ENCODE measurements at places on chromosomes 7 and 10. TPM values are rescaled to one million over a fixed set of nuclear protein-coding genes. Genes with fewer than 3 reads are reported as not detected.
A peak's percentile ranks its signal among the peaks of the same experiment; 100 is the strongest.

DNA sequence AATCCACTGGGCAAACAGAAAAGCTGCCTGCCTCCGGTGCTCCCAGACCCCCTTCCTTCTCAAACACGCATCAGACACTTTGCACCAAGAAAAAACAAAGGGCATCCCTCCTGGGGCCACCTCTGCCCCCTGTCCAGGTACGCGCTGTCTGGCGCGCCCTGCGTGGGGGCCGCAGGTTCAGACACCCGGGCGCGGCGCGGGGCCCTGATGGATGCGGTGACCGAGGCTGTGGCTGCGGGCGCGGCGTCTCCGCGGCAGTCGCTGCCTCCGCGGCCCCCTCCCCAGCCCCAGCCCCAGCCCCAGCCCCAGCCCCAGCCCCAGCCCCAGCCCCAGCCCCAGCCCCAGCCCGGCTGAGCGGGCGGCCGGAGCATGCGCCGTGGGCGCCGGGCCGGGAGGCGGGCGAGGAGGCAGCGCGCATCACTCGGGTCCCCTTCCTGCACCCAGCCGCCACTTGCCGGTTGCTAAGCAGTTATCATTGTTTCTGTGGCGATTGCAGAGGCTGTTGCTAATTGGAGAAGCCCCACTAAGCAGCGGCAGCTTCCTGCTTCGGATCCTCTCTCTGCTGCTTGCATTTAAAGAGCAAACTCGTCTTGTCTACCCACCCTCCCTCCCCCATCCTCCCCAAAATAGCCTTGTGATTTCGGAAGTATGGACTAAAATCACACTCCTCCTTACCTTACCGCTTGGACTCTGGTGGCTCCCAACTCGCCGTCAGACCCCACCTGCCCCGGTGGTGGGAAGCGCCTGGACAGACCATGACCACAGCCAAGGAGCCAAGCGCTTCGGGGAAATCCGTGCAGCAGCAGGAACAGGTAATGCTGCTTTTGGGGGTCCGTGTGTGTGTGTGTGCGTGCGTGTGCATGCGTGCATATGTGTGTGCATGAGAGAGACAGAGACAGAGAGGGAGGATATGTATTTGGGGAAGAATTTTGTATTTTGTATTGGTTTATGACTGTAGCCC, 252.8 kb downstream of the DPP6 start:
- H3K27me3 ChIP-seq = no peaks in the 10 kb centered on the region
- no peak overlapping the region for H3K4me3 ChIP-seq
- H3K36me3 ChIP-seq = no peaks in the 10 kb centered on the region
- H3K4me1 ChIP-seq = no peaks in the 10 kb centered on the region

The NPSR1 gene
- total RNA-seq = not detected

The KCNH2 gene
- total RNA-seq = 0.27 TPM

DNA sequence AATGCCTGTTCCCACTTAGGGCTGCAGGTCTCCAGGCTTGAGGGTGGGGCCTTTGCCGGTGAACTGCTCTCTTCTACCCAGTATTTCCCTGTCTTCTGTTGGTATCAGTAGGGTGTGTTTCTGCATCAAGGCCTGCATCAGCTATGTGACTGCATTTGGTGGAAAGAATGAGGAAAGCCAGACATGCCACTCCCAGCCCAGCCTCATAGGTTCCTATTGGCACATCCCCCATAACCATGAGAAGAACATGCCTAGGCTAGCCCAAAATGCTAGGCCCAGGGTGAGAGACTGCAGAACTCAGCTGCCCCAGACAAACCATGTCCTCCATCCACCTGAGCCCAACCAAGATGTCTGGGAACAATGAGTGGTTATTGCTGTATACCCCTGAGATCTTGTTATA, 380.3 kb upstream of the ADARB2 start:
- no peak overlapping the region for H3K4me3 ChIP-seq
- H3K27ac ChIP-seq = no peak overlapping the region
- H3K36me3 ChIP-seq = no peaks in the 10 kb centered on the region
- no peaks in the 10 kb centered on the region for H3K4me1 ChIP-seq

The SLC26A5 gene
- not detected for total RNA-seq

The ELFN1 gene
- not detected for total RNA-seq

The ANKRD7 gene
- total RNA-seq = not detected

The MRC1 gene
- not detected for total RNA-seq

DNA sequence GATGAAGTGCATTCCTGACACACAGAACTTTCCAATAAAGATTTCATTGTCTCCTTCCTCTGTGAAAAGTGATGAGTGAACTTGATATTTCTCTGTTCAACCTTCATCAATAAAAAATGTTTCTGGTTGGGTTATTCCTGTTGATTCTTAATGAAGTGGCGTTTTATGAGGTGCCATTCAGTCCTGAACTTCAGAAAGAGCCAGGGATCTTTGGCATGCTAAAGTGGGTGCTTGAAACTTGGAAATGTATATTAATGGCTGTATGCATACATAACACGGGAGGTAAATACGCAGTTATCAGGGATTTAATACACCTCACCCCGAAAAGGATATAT, 151.6 kb downstream of the ACTR3B start:
- DNase-seq = no peak
- H3K4me3 ChIP-seq = no peak overlapping the region
- no peak overlapping the region for H3K27ac ChIP-seq
- no peaks in the 10 kb centered on the region for H3K4me1 ChIP-seq

DNA sequence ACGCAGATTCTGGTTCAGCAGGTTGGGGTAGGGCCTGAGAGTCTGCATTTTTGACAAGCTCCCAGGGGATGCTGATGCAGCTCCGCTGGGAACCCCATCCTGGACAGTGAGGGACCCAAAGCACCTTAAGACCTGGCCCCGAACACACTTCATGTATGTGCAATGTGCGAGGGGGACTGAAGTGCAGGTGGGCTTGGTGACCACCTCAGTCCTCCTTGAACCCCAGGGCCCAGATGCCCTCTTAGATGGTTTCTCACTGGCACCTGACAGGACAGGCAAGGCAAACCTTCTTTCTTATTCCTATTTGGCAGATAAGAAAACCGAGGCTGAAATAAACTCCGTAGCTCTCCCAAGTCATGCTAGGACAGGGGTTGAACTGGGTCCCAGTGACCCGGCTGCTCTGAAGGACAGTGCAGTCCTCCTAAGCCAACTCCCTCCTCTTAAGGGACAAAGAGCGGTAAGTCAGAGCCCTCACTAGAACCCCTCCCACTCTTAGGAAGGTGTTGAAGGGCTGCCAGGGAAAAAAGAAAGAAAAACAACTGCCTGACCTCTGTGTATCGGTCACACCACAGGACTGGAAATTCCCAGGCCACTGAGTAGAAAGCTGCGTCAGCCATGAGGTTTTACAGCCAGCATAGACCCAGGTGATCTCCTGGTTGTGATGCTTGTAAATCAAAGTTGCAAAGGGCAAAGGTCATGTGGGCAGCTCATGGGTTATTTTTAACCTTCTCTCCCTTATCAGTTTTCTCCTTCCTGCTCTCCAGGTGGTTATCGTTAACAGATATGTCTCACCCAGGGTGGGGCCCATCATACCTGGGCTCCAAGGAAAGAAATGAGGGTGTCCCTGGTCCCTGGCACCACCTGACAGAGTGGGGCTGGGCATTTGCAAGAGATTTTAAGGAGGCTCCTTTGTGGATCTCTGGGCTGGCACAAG, 90.9 kb upstream of the SMNDC1 start:
- H3K27me3 ChIP-seq = no peaks in the 10 kb centered on the region
- DNase-seq = no peak
- no peaks in the 10 kb centered on the region for H3K36me3 ChIP-seq
- peaks cover 14% of the 10 kb centered on the region for H3K4me1 ChIP-seq

The NRG3 gene
- total RNA-seq = not detected

DNA sequence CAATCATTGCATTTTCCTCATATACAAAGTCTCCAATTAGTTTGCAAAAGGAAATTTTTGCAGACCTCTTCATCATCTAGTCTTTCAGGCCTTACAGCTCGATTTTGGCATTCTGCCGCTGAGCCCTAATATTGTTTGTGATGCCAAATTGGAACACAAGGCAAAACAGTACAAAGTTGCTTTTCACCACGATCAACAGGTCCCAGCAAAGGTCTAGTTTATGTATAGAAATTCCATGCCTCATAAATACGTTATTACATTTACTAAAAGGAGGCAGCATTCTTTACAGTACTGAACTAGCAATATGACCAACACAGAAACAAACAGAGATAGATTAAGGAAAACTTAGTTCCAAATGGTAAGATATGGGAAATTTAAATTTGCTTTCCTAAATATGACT, 7.0 kb upstream of the DNAJC1 start:
- peaks cover 2% of the 10 kb centered on the region for H3K36me3 ChIP-seq
- H3K27me3 ChIP-seq = peaks cover 11% of the 10 kb centered on the region
- H3K4me1 ChIP-seq = peaks cover 5% of the 10 kb centered on the region
- no peak overlapping the region for H3K4me3 ChIP-seq
- DNase-seq = no peak
- no peak overlapping the region for H3K27ac ChIP-seq

GRCh38 chr10:24722131-24722675, 1.5 kb downstream of the ARHGAP21 start:
- no peak for DNase-seq
- peaks cover 3% of the 10 kb centered on the region for H3K27me3 ChIP-seq
- peaks cover 6% of the 10 kb centered on the region for H3K36me3 ChIP-seq
- peak overlapping the region; percentile 91 for H3K27ac ChIP-seq

GRCh38 chr7:41954976-41955375, 252.1 kb upstream of the INHBA start:
- no peaks in the 10 kb centered on the region for H3K4me1 ChIP-seq
- H3K4me3 ChIP-seq = no peak overlapping the region
- H3K36me3 ChIP-seq = no peaks in the 10 kb centered on the region

- peaks cover 4% of the 10 kb centered on the region for H3K27me3 ChIP-seq
- DNase-seq = no peak
- H3K27ac ChIP-seq = no peak overlapping the region
- no peaks in the 10 kb centered on the region for H3K4me1 ChIP-seq
These were observed 29.1 kb downstream of the TFPI2 start for GRCh38 chr7:93861325-93861949.

- peaks cover 5% of the 10 kb centered on the region for H3K36me3 ChIP-seq
- no peak for DNase-seq
- no peak overlapping the region for H3K27ac ChIP-seq
- H3K27me3 ChIP-seq = peaks cover 4% of the 10 kb centered on the region
These were observed 272.2 kb upstream of the NPVF start for GRCh38 chr7:25500393-25500921.

The NUTM2B gene
- 0.97 TPM for total RNA-seq

GRCh38 chr7:37247861-37248260, 200.8 kb downstream of the ELMO1 start:
- no peaks in the 10 kb centered on the region for H3K27me3 ChIP-seq
- peaks cover 18% of the 10 kb centered on the region for H3K4me1 ChIP-seq
- no peak overlapping the region for H3K4me3 ChIP-seq
- peaks cover 19% of the 10 kb centered on the region for H3K36me3 ChIP-seq
- no peak for DNase-seq
- no peak overlapping the region for H3K27ac ChIP-seq

GRCh38 chr10:51125518-51125917, 51.2 kb downstream of the PRKG1 start:
- no peaks in the 10 kb centered on the region for H3K4me1 ChIP-seq
- no peaks in the 10 kb centered on the region for H3K36me3 ChIP-seq
- H3K27me3 ChIP-seq = no peaks in the 10 kb centered on the region
- H3K4me3 ChIP-seq = no peak overlapping the region

DNA sequence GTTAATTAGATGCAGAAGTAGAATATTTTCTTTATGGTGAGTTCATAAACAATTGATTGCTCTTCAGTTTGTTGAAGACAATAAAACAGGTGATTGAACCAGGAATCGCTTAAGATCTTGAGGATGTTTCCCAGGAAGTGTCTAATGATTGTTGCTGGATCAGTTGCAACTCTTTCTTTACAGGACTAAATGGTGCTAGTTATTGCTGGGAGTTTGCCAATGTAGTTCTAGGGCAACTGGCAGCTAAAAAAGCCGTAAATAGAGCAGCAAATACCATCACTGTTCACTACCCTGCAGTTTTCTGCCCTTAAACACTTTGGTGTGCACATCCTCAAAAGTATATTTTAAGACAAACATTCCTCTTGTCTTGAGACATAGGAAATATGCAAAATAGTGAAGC, 119.2 kb upstream of the ANK3 start:
- no peak overlapping the region for H3K27ac ChIP-seq
- H3K27me3 ChIP-seq = no peaks in the 10 kb centered on the region
- DNase-seq = no peak
- H3K4me3 ChIP-seq = no peak overlapping the region

- peaks cover 6% of the 10 kb centered on the region for H3K36me3 ChIP-seq
- H3K4me1 ChIP-seq = peaks cover 13% of the 10 kb centered on the region
- H3K4me3 ChIP-seq = no peak overlapping the region
- H3K27me3 ChIP-seq = no peaks in the 10 kb centered on the region
- DNase-seq = no peak
- no peak overlapping the region for H3K27ac ChIP-seq
These were observed 7.7 kb upstream of the ITPRIP start for GRCh38 chr10:104345941-104346340.

- no peak for DNase-seq
- H3K27ac ChIP-seq = no peak overlapping the region
- peaks cover 2% of the 10 kb centered on the region for H3K27me3 ChIP-seq
- no peaks in the 10 kb centered on the region for H3K4me1 ChIP-seq
- no peak overlapping the region for H3K4me3 ChIP-seq
- H3K36me3 ChIP-seq = peaks cover 2% of the 10 kb centered on the region
These were observed 76.4 kb downstream of the DOCK4 start for GRCh38 chr7:112129655-112130323.

GRCh38 chr7:8939446-8939845, 506.0 kb downstream of the NXPH1 start:
- H3K36me3 ChIP-seq = no peaks in the 10 kb centered on the region
- H3K27me3 ChIP-seq = no peaks in the 10 kb centered on the region
- no peak for DNase-seq

The KLF14 gene
- total RNA-seq = not detected

- H3K27ac ChIP-seq = no peak overlapping the region
- no peaks in the 10 kb centered on the region for H3K27me3 ChIP-seq
- DNase-seq = no peak
- no peaks in the 10 kb centered on the region for H3K4me1 ChIP-seq
These were observed 42.3 kb downstream of the CTBP2 start for GRCh38 chr10:125118011-125118611.

The SRRT gene
- 262 TPM for total RNA-seq

The CDK14 gene
- not detected for total RNA-seq

GRCh38 chr7:14271441-14271840, 282.0 kb upstream of the ETV1 start:
- no peaks in the 10 kb centered on the region for H3K36me3 ChIP-seq
- no peak overlapping the region for H3K4me3 ChIP-seq
- DNase-seq = no peak
- no peaks in the 10 kb centered on the region for H3K4me1 ChIP-seq

- no peak overlapping the region for H3K4me3 ChIP-seq
- H3K27me3 ChIP-seq = peaks cover 4% of the 10 kb centered on the region
- H3K27ac ChIP-seq = no peak overlapping the region
- H3K4me1 ChIP-seq = peaks cover 6% of the 10 kb centered on the region
These were observed 18.0 kb upstream of the NUDCD3 start for GRCh38 chr7:44508328-44509030.

DNA sequence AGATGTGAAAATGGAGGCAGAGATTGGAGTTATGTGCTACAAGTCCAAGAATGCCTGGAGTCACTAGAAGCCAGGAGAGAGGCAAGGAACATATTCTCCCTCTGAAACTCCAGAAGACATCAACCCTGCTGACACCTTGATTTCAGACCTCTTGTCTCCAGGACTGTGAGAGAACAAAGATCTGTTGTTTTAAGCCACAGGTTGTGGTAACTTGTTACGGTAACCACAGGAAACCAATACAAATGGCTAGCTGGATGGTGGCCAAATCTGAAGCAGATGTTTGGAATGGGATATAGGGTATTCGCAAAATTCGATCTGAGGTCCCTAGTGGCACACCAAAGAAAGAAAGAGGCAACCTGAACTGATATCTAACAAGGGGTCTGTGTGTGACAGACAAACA, 129.0 kb downstream of the HERPUD2 start:
- H3K27ac ChIP-seq = no peak overlapping the region
- H3K4me3 ChIP-seq = no peak overlapping the region
- no peak for DNase-seq
- peaks cover 24% of the 10 kb centered on the region for H3K27me3 ChIP-seq
- no peaks in the 10 kb centered on the region for H3K4me1 ChIP-seq
